Neural crest cell (in vitro differentiated cells): ENCODE measurements at places on chromosomes 7 and 10. TPM values are rescaled to one million over a fixed set of nuclear protein-coding genes. Genes with fewer than 3 reads are reported as not detected.

Gene STEAP2
- total RNA-seq: 1.1 and 1.6 TPM in 2 replicates

Gene SH2D4B
- total RNA-seq: 0.09 and 0.16 TPM in 2 replicates

DNA sequence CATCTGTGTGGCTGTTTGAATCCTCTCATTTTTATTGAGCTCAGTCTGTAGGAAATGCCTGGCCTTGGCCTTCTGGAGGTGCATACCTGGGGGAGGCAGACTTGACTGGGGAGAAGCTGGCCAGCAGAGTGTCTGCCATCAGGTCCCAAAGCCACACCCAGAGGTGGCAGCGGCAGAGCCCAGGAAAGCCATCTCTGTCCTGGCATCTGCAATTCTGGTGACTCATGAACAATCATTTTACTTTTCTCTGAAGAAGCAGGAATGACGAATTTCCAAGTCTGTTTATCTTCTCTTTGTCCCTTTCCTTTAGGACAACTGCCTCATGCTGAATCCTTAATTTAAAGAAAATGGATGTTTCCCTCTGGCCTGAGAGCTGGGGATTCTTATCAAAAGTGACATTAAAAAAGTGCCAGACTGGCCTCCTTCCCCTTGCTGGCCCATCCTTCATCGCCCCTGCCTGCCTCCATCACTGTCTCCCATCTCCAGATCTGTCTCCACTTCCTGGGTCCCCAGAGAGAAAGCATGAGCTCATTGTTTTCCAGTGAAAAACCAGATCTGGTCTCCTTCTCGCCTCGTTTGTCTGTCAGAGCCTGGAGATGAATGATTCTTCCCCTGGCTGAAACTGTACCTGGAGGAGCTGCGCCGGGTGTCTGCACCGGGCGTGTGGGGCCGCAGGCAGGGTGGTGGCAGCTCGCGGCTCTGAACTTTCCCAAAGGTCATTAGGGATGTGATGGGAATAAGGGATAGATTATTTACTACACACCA is 124.5 kb downstream of the TMEM178B start:
- no peak for DNase-seq

GRCh38 chr7:66627151-66627681 is 1.5 kb upstream of the KCTD7 start:
- DNase-seq: no peak

GRCh38 chr10:12973149-12973718 is 28.3 kb downstream of the CCDC3 start:
- no peak for DNase-seq

GRCh38 chr7:37449621-37450020 is 957 bp upstream of the ELMO1 start:
- DNase-seq: no peak

Gene GIMAP8
- not detected in 2 replicates for total RNA-seq
